BJ (cell line): ENCODE measurements at places on chromosomes 3 and 15.
A peak's percentile ranks its signal among the peaks of the same experiment; 100 is the strongest.

- DNase-seq, result no peak
Observed at GRCh38 chr3:168030577-168030976, 65.1 kb downstream of the GOLIM4 start.

DNA sequence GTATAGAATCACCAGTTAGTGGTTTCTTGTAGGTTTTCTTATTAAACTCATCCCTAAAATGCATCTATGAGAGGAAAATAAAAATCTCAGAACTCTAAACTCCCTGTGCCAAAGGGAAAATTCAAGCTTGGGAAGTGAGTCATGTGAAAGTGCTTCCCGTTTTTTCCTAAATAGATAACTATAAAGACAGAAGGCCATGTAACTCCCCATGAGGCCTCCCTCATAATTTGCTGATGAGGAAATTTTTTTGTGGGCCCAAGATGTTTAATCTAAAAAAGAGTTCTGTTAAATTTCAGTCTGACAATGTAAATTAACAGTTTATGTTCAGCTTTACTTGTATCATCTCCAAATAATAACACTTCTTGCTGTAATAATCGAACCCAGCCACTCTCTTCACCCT is 1273.9 kb downstream of the OTOL1 start:
- no peak for DNase-seq

DNA sequence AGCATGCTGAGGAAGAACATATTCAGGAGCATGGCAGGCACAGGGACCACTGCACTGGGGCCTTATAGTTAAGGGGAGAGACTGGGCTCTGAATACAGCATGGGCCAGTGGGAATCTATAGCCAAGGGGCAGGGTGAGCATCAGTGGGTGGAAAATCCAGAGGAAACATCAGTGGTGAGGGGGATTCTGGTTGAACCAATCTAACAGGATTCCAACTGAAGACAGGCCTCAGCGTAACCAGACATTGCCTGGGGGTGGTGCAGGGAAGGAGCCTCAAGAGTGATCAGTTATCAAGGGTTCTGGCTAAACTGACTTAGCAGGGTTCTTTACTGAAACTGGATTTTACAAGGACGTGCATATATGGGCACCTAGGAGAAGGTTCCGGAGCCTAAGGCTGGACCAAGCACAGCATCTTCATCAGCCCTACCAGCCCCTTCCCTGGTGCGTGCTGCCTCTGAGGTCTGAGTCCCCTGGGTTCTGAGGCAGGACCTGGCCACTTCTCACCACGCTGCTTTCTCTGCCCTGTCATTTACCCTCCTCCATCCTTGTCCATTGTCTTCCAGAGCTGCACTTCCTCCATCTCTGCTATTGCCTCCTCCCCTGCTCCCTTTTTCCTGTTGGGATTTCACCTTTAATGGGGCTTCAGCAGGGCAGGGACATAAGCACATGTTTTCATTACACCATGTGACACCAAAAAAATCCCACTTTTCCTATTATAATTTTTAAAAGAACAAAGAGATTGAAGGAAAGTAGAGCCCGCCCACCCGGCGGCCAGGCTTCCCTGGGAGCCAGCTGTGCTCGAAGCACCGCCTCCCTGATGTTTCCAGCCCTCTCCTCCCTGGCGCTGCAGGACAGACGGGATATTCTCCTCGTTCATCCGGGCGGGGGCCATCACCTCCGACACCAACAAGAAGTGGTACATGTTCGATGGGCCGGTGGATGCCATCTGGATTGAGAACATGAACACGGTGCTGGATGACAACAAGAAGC is 52.1 kb downstream of the DNAH1 start:
- no peak for DNase-seq

DNA sequence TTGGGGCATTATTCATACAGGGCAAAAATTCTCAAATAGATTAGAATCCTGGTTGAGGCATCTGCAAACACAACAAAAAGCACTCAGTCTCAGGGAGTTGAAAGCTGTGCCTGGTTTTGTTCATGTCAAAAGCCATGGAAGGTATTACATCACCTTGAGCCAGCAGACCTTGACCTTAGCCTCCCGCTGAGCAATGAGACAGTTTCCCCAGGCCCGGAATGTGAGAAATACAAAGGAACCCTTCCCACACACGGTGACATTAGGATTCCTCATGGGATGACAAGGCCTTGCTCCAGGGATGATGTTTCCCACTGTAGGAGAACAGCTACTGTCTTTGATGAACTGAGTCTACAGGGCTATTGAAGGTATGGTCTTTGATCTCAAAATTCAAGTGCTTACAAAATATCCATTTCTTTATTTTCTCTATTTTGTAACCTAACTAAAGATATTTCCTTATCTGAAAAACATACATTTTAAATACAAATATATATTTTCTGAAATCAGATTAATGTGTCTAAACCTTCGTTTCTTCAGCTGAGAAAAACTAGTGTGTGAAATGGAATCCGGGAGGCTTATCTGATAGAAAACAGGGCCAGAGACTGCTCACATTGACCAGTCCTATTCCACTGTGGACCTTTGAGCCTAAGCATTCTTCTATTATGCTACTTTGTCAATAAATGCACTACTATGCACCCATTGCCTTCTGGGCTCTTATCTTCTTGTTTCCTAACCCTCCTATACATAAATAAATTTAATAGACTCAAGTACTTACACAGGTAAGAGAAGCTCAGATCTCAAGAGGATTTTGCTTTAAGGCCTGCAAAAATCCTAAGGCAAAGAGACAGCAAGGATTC is 298.2 kb downstream of the KBTBD8 start:
- no peak for DNase-seq

DNA sequence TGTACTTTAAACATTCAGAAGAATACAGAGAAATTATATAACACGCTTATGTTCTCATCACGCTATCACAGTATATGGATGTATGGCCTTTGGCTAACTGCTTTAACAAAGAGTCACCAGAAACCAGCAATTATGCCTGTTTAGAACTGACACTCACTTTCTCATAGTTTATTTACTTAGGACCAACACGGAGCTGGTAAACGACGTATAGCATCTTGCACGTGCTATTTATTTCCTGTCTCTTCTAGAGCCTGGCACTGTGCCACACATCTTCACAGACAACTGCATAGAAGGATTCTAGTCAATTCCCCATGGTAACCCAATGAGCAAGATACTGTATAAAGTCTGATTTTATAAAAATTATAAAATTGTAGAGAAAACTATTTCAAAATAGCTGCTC is 43.6 kb downstream of the TBC1D2B start:
- DNase-seq, result no peak

GRCh38 chr15:66771351-66771650 is 69.3 kb downstream of the SMAD6 start:
- DNase-seq, result no peak

GRCh38 chr3:27454914-27455313 is 29.3 kb downstream of the SLC4A7 start:
- DNase-seq, result no peak

- DNase-seq, result no peak
Observed at GRCh38 chr3:23116081-23116837, 86.9 kb upstream of the UBE2E2 start.

GRCh38 chr15:74808078-74808839 is 4.4 kb upstream of the LMAN1L start:
- DNase-seq, result no peak

GRCh38 chr15:56496635-56497034 is 31.7 kb upstream of the MNS1 start:
- peak; percentile 19 for DNase-seq

GRCh38 chr3:133236901-133237300 is 163.0 kb upstream of the BFSP2 start:
- no peak for DNase-seq

GRCh38 chr3:43693594-43693993 is 2.9 kb downstream of the ABHD5 start:
- DNase-seq, result no peak

DNA sequence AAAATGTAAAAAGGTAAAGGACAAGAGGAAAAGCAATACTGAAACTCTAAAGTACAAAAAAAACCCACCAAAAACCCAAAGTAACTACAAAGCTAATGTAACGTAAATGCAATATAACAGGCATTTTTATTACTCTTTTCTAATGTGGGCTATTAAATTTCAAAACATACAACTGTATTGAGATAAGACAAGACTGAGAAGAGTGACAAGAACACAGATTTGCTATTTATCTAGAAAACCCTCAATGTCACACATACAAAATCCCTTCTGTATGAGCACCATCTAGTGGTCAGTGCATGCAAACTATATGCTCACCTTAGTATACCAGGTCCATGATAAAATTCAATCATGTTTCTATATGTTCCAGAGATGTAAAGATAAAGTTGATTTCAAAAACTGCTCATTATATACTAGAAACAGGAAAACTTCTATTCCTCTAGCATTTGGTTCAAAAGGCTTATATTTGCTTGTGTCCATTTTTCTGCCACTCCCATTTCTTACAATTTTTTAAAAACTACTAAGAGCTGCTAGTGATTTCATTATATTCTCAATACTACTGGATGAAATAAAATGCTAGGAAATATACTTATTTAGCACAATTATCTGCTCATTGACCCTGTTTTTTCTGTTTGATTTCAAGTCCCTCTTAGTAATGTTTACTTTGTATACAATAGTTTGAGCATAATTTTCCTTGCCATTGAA is 111.4 kb downstream of the DLG1 start:
- peak; percentile 4 for DNase-seq

DNA sequence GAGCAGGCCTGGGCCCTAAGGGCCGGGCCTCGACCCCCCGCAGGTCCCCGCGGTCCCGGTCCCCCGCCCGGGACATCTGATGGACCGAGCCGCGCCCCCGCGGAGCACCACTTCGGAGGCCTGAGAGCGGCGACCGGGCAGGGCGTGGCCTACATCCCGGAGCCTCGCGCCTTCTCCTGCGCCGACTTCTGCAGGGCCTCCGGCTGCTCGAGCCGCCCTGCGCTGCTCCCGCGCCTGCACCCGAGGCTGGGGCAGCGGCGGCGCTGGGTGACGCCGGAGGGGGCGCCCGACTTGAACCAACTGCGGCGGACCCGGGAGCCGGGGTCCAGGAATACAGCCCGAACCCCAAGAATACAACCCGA is 14.9 kb upstream of the GP9 start:
- DNase-seq, result no peak

GRCh38 chr3:30664884-30665283 is 58.5 kb downstream of the TGFBR2 start:
- no peak for DNase-seq

DNA sequence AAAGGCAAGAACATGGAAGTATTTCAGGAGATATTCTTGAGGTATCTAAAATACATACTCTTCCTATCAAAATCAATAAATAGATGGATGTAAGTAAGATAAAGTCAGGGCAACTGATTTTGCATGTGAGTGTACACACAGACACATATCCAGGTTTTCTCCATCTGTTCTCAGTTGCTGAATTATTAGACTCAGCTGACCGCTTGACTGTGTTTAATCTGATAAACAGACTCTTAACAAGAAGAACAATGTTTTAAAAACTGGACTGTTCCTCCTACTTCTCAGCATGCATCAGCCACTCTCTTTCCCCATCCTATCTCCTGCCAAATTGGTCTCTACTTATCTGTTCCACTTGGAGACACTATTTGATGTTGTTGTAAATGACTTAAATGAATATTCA is 73.5 kb downstream of the GOLGA8G start:
- DNase-seq, result no peak

DNA sequence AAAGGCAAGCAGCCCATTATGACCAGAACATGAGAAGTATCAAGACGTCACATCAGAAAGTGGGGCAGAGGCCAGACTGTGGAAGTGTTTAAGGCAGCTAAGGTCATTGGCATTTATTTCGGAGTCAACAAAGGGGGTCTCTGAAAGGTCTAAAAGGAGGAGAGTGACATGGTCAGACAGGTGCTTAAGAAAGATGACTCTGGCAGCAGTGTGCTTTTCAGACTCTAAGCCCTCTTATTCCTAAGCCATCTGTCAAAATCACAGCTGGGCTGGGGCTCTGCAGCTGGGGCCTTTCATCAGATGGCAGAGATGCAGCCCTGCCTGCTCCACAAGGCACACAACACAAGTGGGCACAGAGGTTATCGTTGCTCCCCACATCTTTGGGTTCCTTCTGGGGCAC is 14.0 kb downstream of the FBXL22 start:
- no peak for DNase-seq

GRCh38 chr15:62841891-62842559 is 200.5 kb upstream of the TPM1 start:
- no peak for DNase-seq

DNA sequence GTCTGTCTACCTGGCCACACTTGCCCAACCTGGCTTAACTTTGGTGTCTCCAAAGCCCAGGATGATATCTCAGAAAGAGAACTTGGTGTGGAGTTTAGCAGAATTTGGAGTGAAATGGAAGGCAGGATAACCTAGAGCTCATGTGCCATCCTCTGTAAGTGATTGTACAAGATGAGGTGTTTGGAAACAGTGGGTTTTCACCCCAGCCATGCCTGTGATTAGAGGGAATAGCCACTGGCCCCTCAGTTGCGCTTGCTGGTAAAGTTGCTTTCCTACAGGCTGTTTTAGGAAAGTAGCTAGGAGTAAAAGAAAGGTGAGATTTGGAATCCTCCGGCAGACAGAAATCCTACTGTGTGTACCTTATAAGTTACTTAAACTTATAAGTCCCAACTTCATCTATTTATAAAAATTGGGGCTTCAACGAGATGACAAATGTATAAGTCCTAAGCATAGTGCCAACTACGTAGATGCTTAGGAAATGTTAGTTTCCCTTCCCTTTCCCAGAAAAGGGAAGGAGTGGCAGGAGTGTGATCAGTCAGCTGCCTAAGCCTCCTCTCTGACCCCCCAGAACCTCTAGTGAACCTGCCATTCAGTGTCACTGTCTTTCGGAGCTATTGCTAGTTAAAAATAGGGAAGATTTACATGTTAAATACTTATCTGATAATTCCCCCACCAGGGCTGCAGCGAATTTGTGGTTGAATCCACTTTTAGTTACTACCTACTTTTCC is 13.4 kb upstream of the BMF start:
- DNase-seq, result no peak

DNA sequence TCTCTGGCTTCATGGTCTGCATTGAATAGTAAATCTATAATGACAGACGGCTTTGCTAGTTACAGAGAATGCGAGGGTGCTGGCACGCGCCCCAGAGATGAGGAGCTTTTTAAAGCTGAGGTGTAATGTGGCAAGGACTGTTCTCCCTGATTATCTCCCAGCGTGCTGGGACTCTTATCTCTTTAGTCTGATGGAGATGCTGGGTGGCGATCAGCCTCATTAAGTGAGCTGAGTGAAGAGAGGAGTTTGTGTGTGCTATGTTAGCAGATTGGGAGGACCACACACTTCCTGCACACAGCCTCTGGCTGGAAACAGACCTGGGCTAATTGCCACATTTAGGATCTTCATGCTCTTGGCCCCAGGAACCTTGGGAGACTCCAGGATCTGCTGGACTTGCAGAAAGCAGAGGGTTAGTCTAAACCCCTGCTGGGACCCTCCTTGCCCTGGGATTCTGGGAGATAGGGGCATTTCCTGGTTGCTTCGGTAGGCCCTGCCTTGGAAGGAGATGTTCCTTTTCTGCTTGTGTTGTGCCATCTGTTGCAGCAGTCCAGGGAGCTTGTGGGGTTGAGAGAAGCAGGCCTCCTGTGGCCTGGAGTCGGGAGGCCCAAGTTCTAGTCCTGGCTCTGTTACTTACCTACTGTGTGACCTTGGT is 15.0 kb downstream of the PDIA5 start:
- no peak for DNase-seq

- peak; percentile 62 for DNase-seq
Observed at GRCh38 chr3:45548681-45549075, 45.9 kb upstream of the LIMD1 start.
